ENCODE measurements at places on chromosomes 4 and X. TPM values are rescaled to one million over a fixed set of nuclear protein-coding genes. Genes with fewer than 3 reads are reported as not detected.

F8 gene
- 7.9 TPM for total RNA-seq

GPR119 gene
- not detected for total RNA-seq

FIP1L1 gene
- 98.3 TPM for total RNA-seq

- no peaks in the 10 kb centered on the region for H3K36me3 ChIP-seq
- H3K27me3 ChIP-seq, result no peaks in the 10 kb centered on the region
- no peaks in the 10 kb centered on the region for H3K4me1 ChIP-seq
- DNase-seq, result peak; percentile 73
- H3K27ac ChIP-seq, result no peak overlapping the region
- no peak overlapping the region for H3K4me3 ChIP-seq
Observed at GRCh38 chr4:177519481-177520260, 77.4 kb upstream of the AGA start.

GRCh38 chr4:27913738-27914137 lies 1053.1 kb downstream of the STIM2 start:
- H3K27me3 ChIP-seq, result no peaks in the 10 kb centered on the region
- no peak for DNase-seq
- H3K27ac ChIP-seq, result no peak overlapping the region
- no peaks in the 10 kb centered on the region for H3K4me1 ChIP-seq
- no peaks in the 10 kb centered on the region for H3K36me3 ChIP-seq

DNA sequence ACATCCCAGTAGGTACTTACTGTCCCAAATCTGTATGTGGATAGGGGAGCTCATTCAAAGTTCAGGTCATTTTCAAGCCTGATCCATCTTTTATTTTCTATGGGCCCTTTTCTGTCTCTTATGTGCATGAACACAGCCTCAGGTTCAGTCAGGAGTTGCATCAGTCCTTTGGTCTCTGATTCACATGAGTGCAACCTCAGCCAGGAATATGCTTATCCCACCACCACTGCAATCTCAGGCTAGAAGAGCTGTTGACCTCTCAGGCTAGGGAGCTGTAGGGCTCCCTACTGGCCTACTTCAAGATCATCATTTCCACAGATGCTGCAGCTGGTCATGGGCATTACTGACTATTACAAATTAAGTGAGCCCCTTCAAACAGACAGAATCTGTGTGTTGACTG lies 27.2 kb downstream of the AASDH start:
- no peaks in the 10 kb centered on the region for H3K27me3 ChIP-seq
- no peaks in the 10 kb centered on the region for H3K4me1 ChIP-seq
- H3K27ac ChIP-seq, result no peak overlapping the region
- no peak overlapping the region for H3K4me3 ChIP-seq
- H3K36me3 ChIP-seq, result no peaks in the 10 kb centered on the region
